HT1080 (cell line): ENCODE measurements at places on chromosomes 4 and X.

GRCh38 chr4:163621821-163622220 lies 127.3 kb downstream of the TMA16 start:
- no peak for DNase-seq

DNA sequence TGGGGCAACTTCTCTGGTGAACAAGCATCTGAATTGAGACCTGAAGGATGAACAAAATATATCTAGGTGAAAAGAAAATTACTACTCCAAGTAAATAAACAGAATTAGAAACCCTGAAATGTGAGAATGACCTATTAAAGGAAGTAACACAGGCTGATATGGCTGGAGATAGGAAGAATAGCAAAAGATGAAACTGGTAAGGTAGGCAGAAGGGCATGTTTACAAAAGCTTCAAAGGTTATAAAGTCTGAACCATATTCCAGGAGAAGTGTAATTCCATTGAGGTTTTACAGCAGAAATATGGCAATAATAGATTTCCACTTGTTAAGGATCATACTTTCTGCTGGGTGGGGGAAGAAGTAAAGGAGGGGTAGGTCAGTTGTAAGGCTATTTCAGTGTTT lies 452.0 kb downstream of the GBA3 start:
- DNase-seq, result no peak

- peak; percentile 90 for DNase-seq
These were observed 2.7 kb downstream of the GEMIN8 start for GRCh38 chrX:14027036-14027435.

- peak; percentile 74 for DNase-seq
These were observed 55.0 kb downstream of the SYTL5 start for GRCh38 chrX:38061335-38061734.

DNA sequence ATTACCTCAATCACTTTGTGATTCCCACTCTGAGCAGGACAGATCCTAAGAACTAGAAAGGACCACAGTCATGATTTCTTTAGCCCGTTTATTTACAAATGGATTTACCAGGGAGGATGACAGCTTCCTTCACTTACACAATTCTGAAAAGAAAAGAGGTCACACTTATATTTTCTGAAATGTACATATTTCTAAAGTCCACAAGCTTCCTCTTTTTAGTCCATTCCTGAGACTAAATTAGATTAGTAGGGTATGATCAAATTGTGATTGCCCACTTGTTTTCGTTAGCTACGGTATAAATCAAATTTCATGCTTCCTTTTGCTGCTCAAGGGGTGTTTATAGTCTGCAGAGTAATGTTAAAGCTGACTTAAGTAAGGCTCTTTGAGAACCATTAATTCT lies 7.6 kb upstream of the AMELX start:
- DNase-seq, result no peak

DNA sequence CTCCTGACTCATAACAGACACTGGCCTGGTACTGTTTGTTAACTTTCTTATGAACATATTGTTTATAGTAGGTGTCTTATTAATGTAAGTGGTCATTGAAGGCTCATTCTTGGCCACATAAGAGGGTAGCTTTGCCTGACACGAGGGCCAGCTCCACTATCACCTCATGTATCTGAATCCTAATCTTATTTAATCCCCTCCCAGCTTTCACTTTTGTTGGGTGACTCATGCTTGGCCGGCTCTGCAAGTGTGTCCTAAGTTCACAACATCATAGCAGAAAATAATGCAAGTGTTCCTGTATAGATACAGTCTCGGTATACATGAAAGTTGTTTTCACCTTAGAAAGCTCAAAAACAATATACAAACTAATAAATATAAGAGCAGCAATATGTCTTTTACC lies 283.8 kb downstream of the IQCM start:
- peak; percentile 38 for DNase-seq

- DNase-seq, result no peak
These were observed 37.7 kb upstream of the LRBA start for GRCh38 chr4:151052785-151053184.

GRCh38 chrX:40177489-40177888 lies 79.7 kb upstream of the BCOR start:
- no peak for DNase-seq

- no peak for DNase-seq
These were observed 32.9 kb upstream of the DCX start for GRCh38 chrX:111444881-111445280.

DNA sequence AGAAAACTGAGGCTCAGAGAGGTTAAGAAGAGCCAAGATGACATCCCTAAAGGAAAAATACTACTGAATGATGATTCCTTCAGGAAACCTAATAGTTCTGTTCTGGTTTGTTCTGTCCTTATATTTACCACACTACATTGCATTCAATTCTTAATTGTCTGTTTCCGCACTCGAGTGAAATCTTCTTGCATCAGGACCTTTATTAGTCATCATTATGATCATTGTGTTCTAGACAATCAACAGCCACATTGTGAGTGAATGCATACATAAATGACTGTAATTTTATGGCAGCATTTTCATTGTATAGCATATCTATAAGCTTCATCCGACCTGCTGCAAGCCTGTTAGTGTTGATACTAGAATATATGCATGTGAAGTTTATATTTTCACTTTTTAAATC lies 156.7 kb upstream of the FAM241A start:
- no peak for DNase-seq

DNA sequence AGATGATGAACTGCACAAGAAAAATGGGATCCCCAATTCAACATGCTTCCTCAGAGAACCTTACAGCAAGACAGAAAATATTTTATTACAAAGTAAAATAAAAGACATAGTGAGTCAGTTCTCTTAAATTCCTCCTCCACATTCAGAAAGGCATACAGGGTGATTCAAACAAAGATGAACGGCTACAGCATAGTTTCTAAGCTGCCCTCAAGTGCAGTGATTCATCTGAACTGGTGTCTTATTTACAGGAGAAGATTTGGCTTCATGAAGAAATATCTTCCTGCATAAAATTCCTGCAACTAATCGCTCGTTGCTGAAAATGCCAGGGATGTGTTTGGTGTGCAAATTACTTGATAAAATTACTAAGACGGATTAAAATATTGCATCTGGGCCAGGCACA lies 103.6 kb downstream of the PRKX start:
- peak; percentile 21 for DNase-seq

DNA sequence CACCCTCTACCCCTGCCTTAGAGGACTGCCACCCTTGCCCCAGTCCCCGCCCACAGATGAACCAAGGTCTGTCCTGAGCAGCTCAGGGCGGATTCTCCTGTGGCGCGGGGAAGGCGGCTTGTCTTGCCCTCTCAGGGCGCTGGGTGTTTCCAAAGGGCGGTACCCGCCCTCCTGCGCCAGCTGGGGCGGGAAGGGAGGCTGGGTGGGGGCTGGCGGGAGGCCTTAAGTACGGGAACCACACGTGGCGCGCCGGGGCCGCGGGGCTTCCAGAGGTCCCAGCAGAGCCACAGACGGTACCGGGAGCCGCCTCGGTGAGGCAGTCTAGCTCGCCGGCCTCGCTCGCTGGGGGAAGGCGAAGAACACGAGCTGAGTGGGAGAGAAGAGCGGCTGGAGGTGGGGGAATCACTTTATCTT lies 361.1 kb downstream of the MID1IP1 start:
- DNase-seq, result no peak

GRCh38 chrX:7316887-7317286 lies 168.9 kb upstream of the PUDP start:
- DNase-seq, result no peak
